AG04449 (cell line): ENCODE measurements at places on chromosomes 12 and 14.

- DNase-seq, result peak; percentile 78
Observed at GRCh38 chr12:15629761-15630160, 159.4 kb downstream of the EPS8 start.

GRCh38 chr14:51295646-51296263, 55.7 kb downstream of the TMX1 start:
- DNase-seq, result no peak

GRCh38 chr14:100892496-100893227, 10.9 kb downstream of the RTL1 start:
- DNase-seq, result no peak

- no peak for DNase-seq
Observed at GRCh38 chr12:58915634-58916033, 4.7 kb downstream of the LRIG3 start.

GRCh38 chr12:123445388-123446332, 9.2 kb upstream of the RILPL2 start:
- no peak for DNase-seq

GRCh38 chr12:83256562-83256961, 569.9 kb downstream of the TMTC2 start:
- no peak for DNase-seq

DNA sequence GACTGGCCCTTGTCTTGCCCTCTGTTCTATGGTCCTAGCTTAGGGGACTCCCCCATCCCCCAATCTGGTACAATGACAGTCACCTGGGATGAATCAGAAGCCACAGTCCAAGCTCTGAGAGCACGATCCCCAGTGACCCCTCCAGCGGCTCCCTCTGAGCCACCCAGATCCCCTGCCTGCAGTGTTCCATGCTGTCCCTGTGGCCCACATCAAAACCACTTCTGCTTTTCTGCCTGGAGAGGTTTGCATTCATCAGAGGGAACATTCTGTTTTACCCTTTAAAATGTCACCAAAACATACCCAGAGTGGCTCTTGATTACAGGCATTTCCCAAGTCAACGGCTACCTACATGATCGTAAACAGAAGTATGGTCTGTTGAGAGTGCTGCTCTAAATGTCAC, 47.5 kb downstream of the NOS1 start:
- no peak for DNase-seq

- no peak for DNase-seq
Observed at GRCh38 chr14:31659278-31659677, 98.1 kb downstream of the NUBPL start.

DNA sequence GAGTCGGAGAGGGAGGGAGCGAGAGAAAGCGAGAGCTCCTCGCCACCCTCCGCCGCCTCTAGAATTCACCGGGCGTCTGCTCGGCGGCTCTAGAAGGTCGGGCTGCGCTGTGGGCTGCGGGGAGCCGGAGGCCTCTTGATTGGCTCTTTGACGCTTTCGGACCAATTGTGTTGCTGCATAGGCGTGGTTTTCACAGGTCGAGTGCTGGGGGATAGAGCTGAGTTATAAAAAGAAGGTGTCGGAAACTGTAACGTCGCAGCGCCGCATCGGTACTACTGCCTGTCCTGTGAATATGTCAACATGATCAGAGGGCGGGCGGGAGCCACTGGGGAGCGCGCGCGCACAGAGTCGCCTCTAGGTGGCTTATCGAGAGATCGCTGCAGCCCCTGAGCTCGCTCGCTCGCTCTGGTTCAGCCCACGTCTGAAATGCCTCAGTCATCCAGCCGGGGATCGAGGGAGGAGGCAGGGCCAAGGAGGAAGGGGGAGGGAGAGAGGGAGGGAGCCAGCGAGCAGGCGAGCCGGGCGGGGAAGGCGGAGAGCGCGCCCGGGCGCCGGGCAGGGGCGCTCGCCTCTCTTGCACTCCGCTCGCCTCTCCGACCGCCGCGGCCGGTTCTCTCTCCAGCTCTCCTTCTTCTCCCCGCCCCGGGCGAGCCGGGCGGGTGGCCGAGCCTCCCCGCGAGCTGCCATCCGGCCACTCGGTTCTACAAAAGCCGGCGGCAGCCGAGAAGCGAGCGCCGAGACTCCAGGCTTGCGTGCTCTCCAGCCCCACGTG, at the start of gene TBX3:
Gene TBX3, minus strand, starts transcription at position 78 of the 772 bp plus-strand sequence. CDS start 975 bp downstream, outside the sequence.
- peak; percentile 99 for DNase-seq

- DNase-seq, result no peak
Observed at GRCh38 chr12:115452751-115453281, 768.8 kb upstream of the TBX3 start.

DNA sequence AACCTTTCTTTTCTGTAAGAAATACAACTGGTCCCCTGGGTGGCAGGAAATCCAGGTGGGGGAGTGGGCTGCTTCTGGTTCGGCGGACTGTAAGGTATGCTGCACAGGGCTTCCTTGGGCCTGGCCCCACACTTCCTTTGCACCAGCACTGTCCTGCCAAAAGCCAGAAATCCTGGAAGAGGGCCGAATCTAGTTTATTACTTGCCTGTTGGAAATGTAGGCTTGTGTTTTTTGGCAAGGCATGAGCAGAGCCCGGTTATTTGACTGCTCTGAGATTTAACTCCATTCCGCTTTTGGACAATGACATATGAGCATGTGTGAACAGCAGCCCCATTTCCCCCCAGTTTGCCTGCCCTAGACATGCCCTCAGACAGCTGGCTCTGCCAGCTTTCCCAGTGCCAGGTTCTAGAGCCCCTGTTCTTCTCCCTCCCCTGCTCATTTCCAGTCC, 86.6 kb downstream of the BORCS5 start:
- DNase-seq, result no peak

- no peak for DNase-seq
Observed at GRCh38 chr14:81260732-81261131, 40.0 kb upstream of the GTF2A1 start.

DNA sequence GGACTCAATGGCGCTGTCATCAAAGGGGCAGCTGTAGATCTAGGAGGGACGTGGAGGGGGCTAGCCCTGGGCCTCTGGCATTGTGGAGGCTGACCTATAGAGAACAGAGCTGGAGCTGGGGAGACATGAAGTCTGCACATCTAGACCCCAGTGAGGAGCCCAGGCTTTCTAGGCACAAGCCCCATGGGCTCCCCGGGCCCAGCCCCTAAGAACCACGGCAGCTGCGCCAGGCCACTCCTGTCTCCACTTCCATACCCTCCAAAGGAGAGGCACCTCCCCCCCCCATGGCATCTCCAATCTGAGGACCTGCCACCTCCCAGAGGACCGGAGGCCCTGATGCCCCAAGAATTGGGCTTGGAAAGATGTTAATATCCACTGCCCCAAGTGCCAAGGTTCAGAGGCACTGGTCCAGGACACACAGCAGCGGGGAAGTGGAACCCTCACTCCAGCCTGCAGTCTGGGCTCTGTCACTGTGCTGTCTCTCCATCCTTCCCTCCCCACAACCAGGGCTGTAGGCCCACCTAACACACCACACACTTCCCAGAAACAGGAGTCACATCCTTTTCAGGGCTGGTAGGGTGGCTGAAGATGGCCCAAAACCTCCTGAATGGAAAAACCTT, 4.5 kb downstream of the ANKRD9 start:
- DNase-seq, result no peak

- no peak for DNase-seq
Observed at GRCh38 chr12:77236066-77236465, 170.7 kb upstream of the E2F7 start.

DNA sequence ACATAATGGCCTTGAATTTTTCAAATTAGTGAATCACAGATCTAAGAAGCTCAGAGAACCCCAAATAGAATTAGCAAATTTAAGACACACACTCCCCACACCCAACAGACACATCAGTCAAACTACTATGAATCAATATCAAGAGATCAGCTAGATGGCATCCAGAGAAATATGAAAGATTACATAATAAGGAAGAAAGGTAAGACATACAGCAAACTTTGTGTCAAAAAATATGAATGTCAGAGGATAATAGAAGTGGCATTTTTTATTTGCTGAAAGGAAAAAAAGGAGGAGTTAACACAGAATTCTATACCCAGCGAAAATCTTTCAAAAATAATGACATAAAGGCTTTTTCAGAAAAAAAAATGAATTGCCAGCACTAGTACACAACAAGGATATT, 110.5 kb upstream of the COCH start:
- DNase-seq, result no peak

DNA sequence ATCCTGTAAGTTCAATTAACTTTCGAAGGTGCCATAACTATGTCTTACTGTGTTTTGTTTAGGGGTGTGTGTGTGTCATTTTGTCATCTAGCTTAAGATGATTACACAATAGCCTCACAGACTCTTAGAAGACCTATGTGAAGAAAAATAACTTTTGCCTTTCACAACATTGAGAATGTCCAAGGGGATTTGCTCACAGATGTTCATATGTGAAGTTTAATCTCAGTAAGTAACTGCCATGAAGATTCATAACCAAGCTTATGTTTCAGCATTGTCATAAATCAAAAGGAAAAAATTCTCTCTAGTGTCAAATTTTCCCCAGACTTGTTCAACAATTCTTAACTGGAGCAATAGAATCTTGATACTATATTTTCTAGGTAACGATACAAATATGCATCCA, 226.1 kb upstream of the PRKD1 start:
- no peak for DNase-seq
